ENCODE measurements at places on chromosomes 2 and 18.

- no peak for DNase-seq
Observed at GRCh38 chr18:21163647-21164547, 52.3 kb upstream of the ROCK1 start.

DNA sequence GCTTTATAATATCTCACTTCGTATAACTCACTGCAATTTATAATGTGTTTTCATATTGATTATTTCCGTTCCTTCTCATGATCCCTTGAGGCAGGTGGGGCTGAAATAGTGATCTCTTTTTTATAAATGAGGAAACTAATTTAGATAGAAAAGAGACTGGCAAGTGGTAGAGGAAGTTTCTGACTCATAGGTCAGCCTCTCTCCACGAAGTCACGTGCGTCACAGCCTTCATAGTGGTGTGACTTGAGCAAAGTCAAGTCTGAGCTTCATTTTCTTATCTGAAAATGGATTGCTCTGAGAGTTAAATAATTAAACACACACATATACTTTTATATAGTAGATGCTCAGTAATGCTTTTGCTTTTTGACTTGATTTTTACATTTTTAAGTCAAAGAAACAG, 19.9 kb downstream of the ABCG5 start:
- DNase-seq: no peak

- DNase-seq: no peak
Observed at GRCh38 chr18:13932285-13933025, 17.1 kb upstream of the MC2R start.

- no peak for DNase-seq
Observed at GRCh38 chr2:20012282-20013125, at the start of gene MATN3. TSS of gene MATN3 (minus strand) at chr2:20012668. CDS start at chr2:20012631, 37 bp downstream.

DNA sequence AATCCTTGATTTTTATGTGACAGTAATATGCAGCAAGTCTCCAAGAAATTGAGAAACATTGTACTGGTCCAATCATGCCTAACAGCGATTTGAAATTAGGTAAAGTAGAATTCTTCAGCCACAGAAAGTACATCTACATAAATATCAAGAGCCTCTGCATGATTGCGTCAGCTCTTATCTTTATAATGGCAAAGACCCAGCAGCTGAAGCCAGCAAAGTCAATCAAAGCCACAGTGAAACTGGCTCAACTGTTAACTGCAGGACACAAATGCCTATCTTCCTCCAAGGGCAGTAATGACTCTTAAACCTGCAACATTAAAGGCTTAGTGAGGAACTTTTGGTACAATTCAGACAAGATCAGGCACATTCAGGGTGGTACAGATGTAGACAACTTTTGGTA, 102.5 kb downstream of the BARD1 start:
- DNase-seq: no peak

- DNase-seq: no peak
Observed at GRCh38 chr2:172456002-172456401, 28.6 kb downstream of the ITGA6 start.

DNA sequence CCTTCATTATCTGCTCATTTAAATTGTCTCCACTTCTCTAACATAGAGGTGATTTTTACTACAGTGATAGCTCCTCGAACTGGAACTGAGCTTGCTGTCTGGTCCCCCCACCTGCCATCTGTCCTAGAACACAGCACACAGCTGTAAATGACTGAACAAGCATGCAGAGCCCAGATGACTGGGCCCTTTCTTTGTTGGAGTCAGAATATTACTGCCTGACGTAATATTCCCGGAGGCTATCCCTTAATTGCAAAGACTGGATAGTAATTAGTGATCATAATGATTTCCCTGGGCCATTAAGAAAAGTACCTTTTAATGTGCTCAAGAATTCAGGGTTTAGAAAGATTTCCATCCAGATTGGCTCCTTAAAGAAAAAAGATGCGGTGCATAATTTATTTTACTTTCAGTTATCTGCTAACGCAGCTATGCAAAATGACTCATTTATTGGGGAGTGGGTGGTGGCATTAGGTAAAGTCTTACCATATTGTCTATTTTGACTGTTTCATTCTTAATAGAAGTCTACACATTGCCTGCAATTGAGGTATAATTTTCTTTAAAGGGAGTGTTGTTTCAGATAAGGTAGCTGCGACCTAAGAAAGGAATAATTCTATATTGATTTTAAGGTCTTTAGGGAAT, 84.4 kb downstream of the MAP4K4 start:
- DNase-seq: no peak

DNA sequence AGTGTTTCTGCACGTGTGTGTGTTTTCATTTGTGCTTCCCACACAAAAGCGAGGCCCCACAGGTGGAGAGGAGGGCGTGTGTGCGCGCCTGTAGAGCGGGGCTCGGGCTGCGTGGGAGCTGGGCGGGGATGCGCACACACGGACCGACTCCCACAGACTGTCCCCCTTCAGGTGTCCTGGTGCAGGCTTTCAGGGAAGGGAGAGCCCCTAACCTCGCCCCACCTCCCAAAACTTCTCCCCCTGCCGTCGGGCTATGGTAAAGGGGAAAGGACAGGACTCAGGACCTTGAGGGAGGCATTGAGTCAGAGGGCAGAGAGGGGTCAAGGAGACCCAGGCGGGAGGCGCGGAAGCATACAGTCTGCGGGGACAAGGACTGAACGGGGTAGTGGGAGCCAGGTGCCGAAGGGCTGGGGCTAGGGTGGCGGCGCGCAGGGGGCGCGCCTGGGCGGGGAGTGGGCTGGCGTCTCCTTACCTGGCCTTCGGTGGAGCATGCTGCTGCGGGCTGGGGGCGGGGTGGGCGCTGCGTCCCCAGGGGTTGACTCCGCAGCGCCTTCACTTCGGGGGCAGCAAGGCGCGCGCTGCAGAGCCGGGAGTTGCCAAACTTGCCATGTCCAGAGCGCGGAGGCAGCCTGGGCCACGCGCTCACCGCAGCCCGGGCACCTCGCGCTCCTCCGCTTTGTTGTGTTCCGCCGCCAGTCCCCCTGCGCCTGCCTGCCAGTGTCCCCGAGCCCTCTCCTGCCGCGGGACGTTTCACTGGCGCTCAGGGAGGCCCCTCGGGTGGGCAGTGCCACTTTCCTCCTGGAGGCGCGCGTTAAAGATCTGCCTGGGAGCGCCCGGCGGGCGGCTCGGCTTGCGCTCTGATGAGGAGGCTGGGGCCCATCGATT, 302.0 kb downstream of the NCKAP5 start:
- DNase-seq: no peak

DNA sequence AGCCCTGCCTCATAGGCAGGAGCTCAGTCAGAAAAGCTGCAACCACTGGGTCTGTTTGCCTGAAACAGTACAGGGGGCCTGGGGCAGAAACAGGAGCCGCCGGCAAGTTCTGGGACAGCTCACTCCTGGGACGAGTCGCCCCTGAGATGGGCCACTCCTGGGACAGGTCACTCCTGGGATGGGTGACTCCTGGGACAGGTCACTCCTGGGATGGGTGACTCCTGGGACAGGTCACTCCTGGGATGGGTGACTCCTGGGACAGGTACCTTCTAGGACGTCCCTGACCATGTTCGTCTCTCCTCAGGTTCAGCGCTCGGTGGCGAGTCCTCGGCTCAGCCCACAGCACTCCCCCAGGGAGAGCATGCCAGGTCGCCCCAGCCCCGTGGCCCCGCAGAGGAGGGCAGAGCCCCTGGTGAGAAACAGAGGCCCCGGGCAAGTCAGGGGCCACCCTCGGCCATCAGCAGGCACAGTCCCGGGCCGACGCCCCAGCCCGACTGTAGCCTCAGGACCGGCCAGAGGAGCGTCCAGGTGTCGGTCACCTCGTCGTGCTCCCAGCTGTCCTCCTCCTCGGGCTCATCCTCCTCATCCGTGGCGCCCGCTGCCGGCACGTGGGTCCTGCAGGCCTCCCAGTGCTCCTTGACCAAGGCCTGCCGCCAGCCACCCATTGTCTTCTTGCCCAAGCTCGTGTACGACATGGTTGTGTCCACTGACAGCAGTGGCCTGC, 51.8 kb downstream of the NTSR2 start:
- no peak for DNase-seq

- DNase-seq: no peak
Observed at GRCh38 chr2:98020992-98021713, 25.4 kb upstream of the TMEM131 start.

GRCh38 chr2:15169326-15170069, 391.6 kb downstream of the NBAS start:
- no peak for DNase-seq

DNA sequence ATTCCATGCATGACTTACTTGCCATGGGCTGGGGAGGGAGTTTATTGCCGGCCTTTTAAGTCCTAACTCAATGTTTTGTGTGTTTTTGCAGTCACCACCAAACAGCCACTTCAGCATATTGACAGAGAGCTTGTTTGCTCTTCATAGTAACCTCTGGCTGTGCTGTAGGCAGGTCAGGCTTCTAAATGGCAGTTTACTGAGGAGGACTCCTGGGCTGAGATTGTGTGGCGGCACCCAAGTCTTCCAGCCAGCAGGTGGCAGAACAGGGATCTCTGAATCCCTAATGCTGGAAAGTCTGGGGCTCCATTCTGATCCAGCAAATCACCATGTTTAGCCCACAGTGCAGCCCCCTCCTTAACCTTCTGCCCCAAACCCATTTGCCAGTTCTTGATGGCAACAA, 121.2 kb downstream of the CAPN13 start:
- DNase-seq: no peak

GRCh38 chr2:12949406-12949805, 232.7 kb downstream of the TRIB2 start:
- no peak for DNase-seq

DNA sequence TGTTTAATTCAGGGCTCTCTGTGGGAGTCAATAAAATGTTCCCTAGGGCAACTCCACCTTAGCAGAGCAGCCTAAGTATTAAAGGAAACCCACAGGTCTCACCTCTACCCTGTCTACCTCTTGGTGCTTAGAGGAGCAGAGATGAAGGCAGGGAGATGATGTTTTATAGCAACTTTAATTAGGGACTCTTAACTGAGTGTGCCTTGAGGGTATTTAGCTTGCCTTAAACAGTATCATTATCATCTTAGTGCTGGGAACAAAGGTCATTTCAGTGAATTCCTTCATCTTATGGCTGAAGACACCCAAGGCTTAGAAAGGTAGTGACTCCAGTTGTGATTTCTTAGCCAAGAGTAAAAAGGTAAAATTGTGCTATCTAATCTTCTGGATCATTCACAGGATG, 26.7 kb downstream of the VIL1 start:
- no peak for DNase-seq

- DNase-seq: no peak
Observed at GRCh38 chr2:177783835-177784744, 288.5 kb downstream of the PDE11A start.

GRCh38 chr18:8049147-8049546, 482.0 kb downstream of the PTPRM start:
- DNase-seq: no peak

- DNase-seq: no peak
Observed at GRCh38 chr2:38578832-38579231, 23.9 kb downstream of the HNRNPLL start.

- DNase-seq: no peak
Observed at GRCh38 chr2:237159006-237159911, 73.6 kb downstream of the COPS8 start.

- DNase-seq: peak; percentile 47
Observed at GRCh38 chr2:100984892-100985307, 17.2 kb upstream of the RPL31 start.

- no peak for DNase-seq
Observed at GRCh38 chr2:29260142-29260772, 145.0 kb downstream of the CLIP4 start.

- no peak for DNase-seq
Observed at GRCh38 chr2:20419007-20419576, 27.8 kb upstream of the RHOB start.

GRCh38 chr2:74489906-74490305, 7.0 kb downstream of the TTC31 start:
- DNase-seq: no peak

DNA sequence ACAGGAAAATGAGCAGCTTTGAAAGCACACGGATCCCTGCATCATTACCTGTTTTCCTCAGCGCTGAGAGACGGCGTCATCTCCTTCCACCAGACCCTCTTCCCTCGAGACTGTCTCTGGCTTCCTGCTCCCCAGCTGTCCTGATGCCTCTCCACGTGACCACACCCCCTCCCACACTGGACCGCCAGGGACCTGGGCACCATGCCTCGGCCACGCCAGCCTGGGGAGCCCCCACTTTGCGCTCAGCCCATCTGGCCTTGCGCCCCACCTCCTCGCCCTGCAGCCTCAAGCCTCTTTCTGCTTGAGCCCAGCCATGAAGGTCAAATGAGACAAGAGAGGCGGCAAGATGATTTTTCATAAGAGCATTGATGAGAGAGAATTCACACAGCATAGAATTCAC, 66.0 kb upstream of the ACKR3 start:
- DNase-seq: no peak

GRCh38 chr2:174078275-174078674, 113.1 kb upstream of the SP3 start:
- DNase-seq: no peak

DNA sequence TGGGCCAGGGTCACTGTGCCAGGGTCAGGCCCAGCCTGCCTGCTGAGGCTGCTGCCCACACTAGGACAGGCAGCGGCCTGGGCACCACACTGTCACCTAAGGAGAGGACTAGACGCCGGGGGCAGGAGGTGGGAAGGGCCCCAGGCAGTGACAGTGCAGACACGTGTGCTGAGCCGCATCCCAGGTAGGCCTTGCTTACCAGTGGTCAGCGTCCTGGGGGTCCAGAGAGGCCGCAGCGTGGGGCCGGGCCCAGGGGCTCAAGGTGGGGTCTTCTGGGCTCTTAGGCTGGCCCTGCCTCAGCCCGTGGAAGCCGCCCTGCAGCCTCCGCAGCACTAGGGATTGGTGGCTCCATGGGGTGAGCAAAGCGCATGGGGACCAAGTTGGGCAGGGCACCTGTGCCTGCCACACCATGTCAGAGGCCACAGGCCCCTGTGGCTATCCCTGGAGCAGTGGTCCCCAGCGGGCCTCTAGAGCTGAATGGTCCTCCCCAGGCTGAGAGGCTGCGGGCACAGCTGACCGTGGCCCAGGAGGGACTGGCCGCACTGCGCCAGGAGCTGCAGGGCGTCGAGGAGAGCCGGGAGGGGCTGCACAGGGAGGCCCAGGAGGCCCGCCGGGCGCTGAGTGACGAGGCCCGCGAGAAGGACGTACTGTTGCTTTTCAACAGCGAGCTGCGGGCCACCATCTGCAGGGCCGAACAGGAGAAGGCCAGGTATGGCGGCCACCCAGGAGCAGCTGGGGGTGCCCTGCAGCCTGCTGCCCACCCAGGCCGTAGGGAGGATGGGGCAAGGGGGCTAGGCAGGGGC, 35.2 kb upstream of the SNED1 start:
- no peak for DNase-seq

GRCh38 chr2:67451086-67451832, 54.1 kb downstream of the ETAA1 start:
- no peak for DNase-seq

- no peak for DNase-seq
Observed at GRCh38 chr18:58125183-58125582, 81.2 kb downstream of the NEDD4L start.

GRCh38 chr18:37566479-37567060, 972 bp upstream of the CELF4 start:
- no peak for DNase-seq

Measured in stimulated activated CD8-positive, alpha-beta memory T cell treated with anti-CD3 and anti-CD28 coated beads, Interleukin-7, amount 100 ng/mL, for 1 hour (primary cell).